ENCODE measurements at places on chromosomes 7 and 10.

GRCh38 chr7:113799896-113800295 is 118.9 kb downstream of the PPP1R3A start:
- no peak for DNase-seq

DNA sequence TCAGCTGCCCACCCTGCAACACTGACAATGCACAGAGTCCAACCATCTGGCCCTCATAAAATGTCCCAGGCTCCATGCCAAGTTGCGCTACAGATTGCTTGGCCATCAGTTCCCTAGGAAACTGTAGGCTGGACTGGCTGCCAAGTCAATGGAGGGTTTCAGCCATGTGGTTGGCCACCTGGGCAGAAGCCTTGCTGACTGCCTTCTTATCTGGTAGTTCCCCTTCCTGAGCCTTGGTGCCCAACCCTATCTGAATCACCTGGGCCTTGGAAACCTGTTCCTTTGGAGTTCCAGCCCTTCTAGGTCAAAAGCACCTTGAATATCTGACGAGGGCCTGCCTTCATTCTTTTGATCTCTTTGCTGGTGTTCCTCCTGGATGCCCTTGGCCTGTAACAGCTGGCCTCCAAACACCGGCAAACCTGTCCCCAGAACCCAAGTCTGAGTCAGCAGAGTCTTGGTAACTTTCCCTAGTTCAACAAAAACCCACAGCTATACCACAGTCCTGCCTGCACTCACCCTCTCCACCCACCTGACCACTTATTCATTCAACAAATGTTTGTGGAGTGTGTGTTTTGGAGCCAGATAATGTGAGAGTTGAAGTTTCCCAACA is 37.4 kb upstream of the KDM7A start:
- DNase-seq = no peak

DNA sequence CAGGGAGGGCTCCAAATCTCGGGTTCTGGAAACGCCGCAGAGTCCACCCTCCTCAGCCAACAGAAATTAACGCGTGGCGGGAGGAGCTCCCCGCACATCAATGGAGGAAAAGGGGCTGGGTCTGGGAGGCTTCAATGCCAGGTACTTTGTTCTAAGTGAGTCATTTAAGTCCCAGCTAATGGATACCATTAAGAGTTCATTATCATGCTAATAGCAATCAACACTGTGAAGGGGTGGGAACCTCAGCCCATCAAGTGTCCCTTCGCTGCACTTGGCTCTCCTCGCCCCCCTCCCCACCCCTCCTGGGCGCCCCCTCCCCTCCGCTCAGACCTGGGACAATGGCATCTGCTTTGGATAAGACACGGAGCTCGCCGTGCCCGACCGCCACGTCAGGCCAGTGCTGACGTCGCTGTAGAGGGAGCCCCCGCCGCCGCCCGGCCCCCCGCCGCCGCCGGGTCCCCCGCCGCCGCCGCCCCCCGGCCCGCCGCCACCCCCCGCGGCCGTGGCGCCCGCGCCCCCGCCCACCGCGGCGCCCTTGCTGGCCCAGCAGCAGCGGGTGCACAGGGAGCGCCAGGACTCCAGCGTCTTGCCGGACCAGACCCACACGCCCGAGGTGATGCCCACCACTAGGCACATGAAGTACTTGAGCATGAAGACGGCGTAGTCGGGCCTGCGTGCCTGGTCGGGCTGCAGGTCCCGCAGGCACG is 2.9 kb downstream of the FZD8 start:
- DNase-seq = no peak

DNA sequence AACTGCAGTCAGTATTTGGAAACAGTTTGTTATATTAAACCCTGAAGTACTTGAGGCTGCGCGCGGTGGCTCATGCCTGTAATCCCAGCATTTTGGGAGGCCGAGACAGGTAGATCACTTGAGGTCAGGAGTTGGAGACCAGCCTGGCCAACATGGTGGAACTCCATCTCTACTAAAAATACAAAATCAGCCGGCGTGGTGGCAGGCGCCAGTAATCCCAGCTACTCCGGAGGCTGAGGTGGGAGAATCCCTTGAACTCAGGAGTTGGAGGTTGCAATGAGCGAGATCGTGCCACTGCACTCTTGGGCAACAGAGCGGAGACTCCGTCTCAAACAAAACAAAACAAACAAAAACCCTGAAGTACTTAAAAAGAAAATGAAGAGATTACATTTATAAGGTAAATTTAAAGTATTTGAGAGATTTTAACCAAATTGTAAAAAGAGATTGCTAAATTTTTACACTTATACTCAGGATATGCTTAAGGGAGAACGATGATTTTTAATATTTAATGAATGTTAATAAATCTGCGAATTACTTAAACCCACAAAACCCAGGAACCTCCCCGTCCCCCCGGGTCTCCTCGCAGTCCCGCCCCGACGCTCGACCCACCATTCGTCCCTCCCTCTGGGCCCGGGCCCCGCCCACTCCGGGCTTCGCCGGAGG is 425 bp upstream of the MTG1 start:
- DNase-seq = no peak

- no peak for DNase-seq
Measured at GRCh38 chr10:64571056-64571455, 1049.9 kb downstream of the REEP3 start.

- DNase-seq = no peak
Measured at GRCh38 chr7:150446288-150446938, 4.0 kb upstream of the GIMAP8 start.

DNA sequence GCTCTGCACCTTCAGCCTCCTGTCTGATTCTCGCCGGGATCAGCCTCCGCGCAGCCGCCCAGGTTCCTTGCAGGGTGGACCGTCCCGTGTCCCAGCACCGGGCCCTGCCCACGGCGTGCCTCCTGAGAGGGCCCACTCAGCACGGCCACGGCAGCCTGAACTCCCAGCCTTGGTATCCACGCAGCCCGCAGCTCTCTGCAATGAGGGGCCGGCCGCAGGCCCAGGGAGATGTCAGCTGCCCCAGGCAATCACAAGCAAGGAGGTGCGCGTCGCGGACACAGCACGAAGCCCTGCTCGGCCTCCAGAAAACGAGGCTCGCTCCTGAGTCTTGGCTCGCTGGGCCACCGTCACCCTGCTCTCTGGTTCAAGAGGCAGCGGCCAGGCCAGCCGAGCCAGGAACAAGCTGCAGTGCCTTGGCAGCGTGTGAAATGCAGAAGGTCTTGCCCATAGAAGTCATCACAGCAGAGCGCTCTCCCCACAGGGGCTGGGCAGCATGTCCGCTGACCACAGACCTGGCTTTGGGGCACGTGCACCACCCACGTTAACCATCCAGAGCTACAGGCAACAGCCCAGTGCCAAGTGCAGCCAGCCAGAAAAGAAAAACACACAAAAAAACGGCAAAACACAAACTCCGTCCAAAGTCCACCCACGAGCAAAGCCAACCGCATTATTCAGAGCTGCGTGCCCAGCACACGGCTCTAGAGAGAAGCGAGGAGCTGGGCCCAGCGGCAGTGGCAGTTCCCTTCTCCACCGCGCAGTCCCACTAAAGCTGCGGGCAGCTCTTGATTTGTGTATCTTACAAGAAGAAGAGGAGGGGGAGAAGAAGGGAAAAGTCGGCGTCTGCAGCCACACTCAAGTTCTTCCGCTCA is 13.9 kb downstream of the GPER1 start:
- DNase-seq = no peak

GRCh38 chr7:37901890-37902524 is 14.6 kb downstream of the SFRP4 start:
- DNase-seq = no peak

DNA sequence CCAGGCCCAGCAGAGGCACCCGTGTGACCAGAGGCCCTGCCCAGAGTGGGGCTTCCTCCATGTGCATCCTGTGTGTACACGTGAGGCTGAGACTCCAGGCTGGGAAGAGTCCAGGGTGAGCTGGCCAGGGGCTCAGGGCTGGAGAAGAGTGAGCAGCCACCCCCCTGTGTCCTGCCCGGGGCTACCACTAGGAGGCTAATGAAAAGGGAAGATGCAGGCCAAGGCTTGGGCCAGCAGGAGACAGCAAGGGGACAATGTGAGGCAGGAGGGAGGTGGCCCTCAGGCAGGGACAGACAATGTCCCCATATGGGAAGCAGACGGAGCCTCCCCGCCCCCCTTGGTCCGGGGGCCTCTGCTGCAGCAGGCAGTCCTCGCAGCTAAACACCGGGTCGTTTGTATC is 102.0 kb downstream of the HIF1AN start:
- no peak for DNase-seq

Measured in stimulated activated CD8-positive, alpha-beta memory T cell treated with anti-CD3 and anti-CD28 coated beads, Interleukin-2, amount 100 ng/mL, for 1 hour (primary cell).